ENCODE measurements at places on chromosomes 6 and 20.

- peak; percentile 98 for DNase-seq
These were observed at the start of gene NFKBIL1 for GRCh38 chr6:31546958-31547726. Gene NFKBIL1 (plus strand): TSS chr6:31547608. CDS start chr6:31547695, 87 bp downstream.

- DNase-seq: no peak
These were observed 79.3 kb upstream of the NAA20 start for GRCh38 chr20:19937651-19938420.

- no peak for DNase-seq
These were observed 96.4 kb downstream of the IRF4 start for GRCh38 chr6:487956-488355.

- DNase-seq: no peak
These were observed 372.5 kb downstream of the ZFAND3 start for GRCh38 chr6:38192011-38192410.

Measured in NCI-H1105 treated with DMSO at 0.1 percent for 48 hours (cell line).